Activated CD4-positive, CD25-positive, alpha-beta regulatory T cell treated with anti-CD3 and anti-CD28 coated beads, Interleukin-2, amount 50 U/mL, for 24 hours (primary cell): ENCODE measurements at places on chromosomes 3 and 15.

DNA sequence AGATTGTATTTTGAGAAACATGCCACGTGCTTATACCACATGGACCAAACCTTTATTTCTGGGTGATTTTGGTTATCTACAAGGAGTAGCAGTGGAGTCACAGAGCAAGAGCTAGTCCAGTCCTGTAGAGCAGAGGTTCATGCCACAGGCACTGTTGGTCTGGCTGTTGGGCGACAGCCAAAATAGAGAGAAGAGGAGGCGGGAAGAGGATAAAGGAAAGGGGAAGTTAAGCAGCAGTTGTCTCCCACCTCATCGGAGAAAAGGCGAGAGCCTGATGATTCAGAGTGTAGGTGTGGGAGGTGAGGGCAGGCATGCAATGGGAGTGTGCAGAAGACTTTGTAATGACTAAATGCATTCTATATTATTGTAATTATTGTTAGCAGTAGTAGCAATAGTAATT is 237.5 kb upstream of the ROPN1 start:
- ATAC-seq, result no peak

- ATAC-seq, result no peak
Observed at GRCh38 chr3:78494851-78495250, 1272.9 kb downstream of the ROBO1 start.

DNA sequence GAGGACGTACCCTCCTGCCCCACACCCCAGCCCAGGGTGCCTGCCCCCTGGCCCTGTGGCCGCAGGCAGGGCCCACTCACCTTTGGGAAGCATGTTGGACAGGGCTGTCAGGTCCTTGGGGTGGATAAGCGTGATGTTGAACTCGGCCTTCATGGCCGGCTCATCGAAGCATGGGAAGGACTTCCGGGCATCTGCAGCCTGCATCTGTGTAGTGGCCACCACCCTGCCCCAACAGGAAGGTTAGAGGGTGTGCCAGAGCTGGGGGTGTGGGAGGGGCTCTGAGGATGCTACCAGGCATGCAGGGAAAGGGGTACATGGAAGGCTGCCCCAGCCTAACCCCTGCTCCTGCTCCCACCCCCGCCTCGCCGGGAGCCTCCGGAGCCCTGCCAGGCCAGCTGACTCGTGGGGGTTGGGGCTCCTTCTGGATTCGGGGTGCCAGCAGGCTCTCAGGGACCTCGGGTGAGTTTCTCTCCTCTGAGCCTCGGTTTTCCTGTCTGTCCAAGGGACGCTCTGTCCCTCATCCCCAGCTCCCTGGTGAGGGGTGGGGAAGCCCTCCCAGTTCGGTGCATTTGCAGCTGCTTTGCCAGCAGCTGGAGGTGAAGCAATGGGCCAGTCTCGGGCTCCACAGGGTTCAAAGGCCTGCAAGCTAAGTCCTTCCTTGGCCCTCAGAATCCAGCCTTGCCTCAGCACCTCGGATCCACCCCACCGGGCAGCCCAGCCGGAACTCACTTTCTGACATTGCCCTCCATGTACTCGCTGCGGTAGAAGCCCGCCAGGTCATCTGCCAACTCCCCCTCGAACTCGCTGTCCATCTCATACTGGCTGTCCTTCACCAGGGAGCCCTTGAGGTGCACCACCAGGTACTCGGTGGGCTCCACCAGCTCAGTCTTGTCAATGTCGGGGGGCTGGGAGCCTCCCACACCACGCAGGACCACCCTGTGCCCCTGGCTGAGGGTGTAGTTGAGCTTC is 9.1 kb downstream of the ANPEP start:
- ATAC-seq, result no peak

DNA sequence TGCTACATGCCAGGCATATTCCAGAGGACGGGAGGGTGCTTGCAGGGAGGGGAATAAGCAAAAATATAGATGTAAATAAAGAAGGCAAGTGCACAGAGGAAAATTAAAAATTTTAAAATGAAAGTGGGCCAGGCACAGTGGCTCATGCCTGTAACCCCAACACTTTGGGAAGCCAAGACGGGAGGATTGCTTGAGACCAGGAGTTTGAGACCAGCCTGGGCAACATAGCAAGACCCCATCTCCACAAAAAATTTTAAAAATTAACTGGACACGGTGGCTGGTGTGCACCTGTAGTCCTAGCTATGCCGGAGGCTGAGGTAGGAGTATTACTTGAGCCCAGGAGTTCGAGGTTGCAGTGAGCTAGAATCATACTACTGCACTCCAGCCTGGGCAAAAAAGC is 22.4 kb downstream of the ZBTB38 start:
- no peak for ATAC-seq

DNA sequence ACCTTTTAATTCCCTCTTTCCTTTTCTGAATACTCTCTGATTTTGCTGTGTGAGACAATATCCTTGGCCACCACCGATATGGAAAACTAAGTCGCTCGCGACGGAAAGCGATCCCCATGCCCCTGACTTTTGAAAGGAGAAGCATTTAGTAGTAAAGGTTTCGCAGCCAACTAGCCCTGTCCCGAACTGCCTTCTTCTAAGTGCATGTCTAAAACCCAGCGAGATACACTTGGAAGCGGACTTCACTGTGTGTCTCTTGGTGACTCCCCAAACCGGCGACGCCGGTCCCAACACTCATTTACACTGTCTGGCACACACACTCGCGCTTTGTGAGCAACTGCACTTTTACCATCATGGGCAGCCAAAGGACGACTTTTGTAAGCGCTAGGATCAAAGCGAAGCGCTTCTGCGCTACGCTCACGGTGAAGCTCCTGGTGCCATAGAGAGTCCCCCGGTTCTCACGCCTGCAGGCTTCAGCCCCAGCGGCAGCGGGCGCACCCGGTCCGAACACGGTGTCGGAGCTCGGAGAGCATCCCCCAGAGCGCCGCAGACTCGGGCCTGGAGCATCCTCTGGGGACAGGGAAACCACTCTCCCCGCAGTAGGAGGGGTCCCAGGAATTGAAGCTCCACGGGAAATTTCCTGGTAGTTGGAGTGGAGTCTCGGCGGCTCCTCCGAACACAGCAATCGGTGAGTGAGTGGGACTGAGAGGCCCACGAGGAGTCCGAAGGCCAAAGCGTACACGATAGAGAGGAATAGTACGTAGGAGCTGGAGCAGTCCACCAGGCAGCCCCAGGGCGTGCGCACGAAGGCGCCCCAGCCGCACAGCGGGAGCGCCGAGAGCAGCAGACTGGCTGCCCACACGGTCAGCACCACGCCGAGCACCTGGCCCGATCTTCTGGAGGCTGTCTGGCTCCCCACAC is 1.4 kb downstream of the GPR149 start:
- no peak for ATAC-seq

DNA sequence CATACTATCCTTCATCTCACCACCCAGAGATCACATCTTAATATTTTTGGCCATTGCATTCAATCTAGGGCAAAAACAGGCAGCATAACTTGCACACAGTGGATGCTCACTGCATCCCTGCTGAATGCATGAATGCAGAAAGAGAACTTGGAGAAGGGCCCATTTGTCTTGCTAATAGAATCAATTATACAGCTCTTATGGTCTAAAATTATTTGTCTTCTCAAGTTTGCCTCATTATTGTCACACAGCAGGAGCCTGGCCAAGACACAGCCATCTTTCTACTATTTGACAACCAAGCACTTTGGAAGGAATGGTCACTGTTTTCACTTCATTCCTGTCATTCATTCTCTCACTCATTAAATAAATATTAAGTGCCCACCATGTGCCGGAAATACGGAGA is 1.2 kb upstream of the ARHGEF26 start:
- ATAC-seq, result no peak

- no peak for ATAC-seq
Observed at GRCh38 chr3:141798448-141798845, 35.2 kb downstream of the GRK7 start.

- ATAC-seq, result no peak
Observed at GRCh38 chr3:54303517-54304375, 181.4 kb downstream of the CACNA2D3 start.

DNA sequence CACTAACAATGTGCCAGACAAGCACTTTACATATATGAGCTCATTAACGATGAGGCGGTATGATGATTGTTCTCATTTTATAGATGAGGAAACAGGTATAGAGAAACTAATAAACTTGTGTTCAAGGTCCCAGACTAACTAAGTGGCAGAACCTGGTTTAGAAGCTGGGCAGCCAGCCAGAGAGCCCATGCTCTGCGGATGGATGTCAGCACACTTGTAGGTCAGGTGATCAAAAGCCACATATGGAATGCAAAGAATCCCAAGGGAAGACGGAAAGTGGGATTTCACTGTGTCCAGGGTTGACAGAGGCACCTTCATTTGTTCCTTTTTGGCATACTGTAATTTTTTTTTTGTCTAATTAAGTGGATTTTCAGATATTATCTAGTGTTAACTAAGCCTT is 103.7 kb downstream of the EFL1 start:
- no peak for ATAC-seq

DNA sequence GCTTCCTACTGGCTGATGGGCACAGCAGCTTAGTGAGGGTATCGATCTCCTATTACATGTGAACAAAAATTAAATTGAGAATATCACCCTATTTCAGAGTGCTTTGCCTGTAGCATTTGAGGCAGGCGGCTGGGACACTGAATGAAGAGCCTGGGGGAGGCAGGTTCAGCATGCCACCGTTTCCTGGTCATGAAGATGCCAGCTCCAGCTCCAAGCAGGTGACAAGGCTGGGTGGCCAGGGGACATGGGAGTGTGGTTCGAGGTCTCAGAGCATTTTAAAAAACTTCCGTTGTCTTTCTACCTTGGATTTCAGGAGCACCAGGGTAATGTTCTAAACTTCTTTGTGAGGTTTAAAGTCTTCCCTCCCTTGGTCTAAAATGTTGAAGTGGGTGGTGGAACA is 158.2 kb downstream of the RPLP1 start:
- ATAC-seq, result no peak

- ATAC-seq, result no peak
Observed at GRCh38 chr15:39548561-39548960, 32.3 kb upstream of the THBS1 start.

GRCh38 chr3:139916271-139916670 is 18.7 kb upstream of the CLSTN2 start:
- no peak for ATAC-seq

- no peak for ATAC-seq
Observed at GRCh38 chr3:65961733-65962132, 77.0 kb downstream of the MAGI1 start.

DNA sequence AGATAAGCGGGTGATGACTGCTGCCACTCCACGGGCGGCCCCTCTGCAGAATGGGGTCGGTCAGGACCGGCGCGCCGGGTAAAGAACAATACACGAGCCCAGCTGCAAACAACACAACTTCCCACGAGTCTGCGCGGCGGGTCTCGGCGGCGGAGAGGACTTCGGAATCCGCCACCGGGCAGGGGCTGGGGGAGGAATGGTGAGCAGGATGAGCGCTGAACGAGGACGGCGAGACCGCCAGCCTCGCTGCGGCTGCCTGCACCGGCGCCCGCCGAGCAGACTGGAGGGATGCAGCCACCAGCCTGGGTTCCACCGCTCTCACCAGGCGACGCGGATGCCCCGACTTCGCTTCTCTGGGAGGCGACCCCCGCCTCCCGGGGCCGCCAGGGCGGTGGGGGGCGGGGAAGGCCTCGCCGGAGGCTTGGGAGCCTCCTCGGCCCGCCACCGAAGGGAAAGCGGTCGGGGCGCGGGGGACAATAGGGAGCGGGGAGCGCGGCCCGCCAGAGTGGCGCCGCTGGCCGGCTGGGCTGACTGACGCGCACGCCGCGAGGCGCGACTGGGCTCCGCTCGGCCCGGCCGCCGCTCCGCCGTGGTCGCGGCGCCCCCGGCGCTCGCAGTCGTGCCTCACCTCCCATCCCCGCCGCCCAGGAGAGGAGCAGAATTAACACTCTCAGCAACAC is 515 bp downstream of the ADAM10 start:
- peak; percentile 7 for ATAC-seq

DNA sequence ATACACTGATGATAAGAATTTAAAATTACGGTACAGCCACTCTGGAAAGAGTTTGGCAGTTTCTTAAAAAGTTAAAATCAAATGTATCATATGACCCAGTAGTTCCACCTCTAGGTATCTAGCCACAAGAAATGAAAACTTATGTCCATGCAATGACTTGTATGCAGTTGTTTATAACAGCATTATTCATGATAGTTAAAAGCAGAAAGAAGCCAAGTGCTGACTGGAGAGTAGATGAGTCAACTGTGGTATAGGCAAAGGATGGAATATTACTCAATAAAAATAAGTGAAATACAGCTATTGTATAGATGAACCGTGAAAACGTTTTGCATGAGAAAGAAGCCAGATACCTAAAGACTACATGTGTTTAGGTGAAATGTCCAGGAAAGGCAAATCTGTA is 14.8 kb downstream of the GPR87 start:
- peak; percentile 25 for ATAC-seq

DNA sequence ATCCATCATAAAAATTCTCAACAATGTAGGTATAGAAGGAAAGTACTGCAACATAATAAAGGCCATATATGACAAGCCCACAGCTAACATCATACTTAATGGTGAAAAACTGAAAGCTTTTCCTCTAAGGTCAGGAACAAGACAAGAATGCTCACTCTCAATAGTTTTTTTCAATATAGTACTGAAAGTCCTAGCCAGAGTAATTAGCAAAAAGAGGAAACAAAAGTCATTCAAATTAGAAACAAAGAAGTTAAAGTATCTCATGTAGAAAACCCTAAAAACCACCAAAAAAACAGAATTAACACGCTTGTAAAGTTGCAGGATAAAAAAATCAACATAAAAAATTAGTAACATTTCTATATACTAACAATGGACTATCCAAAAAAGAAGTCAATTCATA is 61.8 kb downstream of the MYH15 start:
- no peak for ATAC-seq

- no peak for ATAC-seq
Observed at GRCh38 chr15:71231758-71232157, 116.5 kb downstream of the THSD4 start.

DNA sequence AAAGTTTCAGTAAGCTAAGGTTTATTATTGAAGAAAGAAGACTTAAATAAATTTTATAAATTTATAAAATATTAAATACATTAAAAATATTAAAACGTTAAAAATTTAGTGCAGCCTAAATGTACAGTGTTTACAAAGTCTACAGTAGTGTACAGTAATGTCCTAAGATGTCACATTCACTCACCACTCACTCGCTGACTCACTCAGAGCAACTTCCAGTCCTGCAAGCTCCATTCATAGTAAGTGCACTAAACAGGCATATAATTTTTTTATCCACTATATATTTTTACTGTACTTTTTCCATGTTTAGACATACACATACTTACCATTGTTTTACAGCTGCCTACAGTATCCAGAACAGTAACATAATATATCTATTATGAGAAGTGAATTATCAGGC is 51.5 kb downstream of the TJP1 start:
- ATAC-seq, result no peak

- ATAC-seq, result no peak
Observed at GRCh38 chr15:57495041-57495440, 96.7 kb upstream of the MYZAP start.
